ENCODE measurements at places on chromosomes 16 and 17.

DNA sequence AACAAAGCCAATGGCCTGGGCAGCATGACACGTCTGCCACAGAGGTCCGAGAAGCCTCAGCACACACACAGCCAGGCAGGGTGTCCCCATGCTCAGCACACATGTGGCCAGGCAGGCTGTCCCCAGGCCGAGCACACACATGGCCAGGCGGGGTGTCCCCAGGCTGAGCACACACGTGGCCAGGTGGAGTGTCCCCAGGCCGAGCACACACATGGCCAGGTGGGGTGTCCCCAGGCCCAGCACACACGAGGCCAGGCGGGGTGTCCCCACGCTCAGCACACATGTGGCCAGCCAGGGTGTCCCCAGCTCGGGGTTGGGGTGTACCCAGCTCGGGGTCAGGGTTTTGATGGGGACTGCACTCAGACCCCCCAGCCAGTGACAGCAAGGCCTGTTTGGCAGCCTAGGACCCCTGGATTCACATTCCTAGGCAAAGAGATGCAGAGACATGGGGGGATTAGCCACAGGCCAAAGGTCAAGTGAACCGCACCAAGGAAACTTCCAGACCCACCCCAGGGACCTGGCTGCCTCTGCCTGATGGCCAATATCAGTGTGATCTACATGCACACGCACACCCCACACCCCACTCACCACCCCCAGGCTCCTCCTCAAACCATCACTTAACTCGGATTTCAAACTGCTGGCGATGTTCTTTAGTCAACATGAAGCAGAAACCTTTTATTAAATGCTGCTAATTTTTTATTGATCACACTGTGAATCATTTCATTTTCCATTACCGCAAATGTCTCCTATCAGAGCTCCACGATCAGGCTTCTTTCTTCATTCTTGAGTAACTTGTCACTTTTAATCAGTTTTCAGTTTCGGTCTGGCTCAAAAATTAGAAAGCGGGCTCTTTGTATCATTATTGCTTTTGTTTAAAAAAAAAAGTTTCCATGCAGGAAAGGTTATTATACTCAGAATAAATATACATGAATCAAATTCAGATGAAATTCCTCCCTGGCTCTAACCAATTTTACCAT is 111.4 kb downstream of the ZNF423 start:
- no peak for DNase-seq

DNA sequence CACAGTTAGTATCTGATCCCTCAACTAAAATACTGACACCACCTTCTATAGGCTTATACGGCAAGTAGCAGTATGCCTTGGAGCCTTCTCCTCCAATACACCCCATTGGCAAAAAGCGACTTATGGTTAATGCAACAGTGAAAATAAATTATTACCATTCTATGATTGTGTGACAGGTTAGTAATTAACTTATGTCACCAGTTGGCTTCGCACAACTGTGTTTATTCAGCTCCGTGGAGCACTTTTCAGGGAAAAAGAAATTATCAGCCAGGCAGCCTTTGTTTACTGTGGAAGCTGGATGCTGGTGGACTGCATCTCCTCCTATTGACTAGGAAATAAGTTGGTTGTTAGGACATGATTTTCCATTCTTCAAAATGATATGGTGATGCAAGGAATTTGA is 833.8 kb upstream of the RBFOX1 start:
- no peak for DNase-seq

DNA sequence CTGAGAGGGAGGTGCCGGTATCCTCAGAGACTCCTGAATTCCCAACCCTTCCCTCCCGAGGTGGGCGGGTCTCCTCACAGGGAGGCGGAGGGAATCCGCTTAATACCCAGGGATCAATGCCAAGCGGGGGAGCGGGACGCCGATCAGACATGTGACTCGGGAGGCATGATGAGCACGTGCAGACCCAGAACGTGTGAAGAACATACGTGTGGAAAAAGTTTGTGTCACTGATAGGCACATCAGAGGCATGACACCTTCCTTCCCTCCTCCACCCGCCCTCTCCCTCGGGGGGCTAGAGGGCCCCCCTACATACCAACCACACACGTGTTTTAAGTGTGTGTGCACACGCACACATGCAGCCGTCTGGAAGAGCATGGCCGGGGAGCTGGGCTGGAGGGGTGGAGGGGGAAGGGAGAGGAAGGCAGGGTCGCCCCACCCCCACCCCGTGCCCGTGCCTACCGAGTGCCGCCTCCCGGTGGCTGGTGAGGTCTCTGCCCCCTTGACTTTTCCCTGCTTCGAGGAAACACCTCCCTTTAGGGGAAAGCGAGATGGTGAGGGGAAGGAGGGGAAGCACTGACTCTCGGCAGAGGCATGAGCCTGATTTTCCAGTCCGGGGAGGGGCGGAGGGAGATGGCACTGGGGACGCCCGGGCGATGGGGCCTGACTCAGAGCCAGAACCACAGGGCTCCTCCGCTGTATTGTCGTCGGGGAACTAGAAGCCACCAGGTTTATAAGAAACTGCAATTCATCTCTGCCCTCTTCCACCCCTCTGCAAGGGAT is 12.1 kb upstream of the TBX21 start:
- peak; percentile 83 for DNase-seq

GRCh38 chr16:3819746-3820724 is 60.5 kb downstream of the CREBBP start:
- DNase-seq = no peak

DNA sequence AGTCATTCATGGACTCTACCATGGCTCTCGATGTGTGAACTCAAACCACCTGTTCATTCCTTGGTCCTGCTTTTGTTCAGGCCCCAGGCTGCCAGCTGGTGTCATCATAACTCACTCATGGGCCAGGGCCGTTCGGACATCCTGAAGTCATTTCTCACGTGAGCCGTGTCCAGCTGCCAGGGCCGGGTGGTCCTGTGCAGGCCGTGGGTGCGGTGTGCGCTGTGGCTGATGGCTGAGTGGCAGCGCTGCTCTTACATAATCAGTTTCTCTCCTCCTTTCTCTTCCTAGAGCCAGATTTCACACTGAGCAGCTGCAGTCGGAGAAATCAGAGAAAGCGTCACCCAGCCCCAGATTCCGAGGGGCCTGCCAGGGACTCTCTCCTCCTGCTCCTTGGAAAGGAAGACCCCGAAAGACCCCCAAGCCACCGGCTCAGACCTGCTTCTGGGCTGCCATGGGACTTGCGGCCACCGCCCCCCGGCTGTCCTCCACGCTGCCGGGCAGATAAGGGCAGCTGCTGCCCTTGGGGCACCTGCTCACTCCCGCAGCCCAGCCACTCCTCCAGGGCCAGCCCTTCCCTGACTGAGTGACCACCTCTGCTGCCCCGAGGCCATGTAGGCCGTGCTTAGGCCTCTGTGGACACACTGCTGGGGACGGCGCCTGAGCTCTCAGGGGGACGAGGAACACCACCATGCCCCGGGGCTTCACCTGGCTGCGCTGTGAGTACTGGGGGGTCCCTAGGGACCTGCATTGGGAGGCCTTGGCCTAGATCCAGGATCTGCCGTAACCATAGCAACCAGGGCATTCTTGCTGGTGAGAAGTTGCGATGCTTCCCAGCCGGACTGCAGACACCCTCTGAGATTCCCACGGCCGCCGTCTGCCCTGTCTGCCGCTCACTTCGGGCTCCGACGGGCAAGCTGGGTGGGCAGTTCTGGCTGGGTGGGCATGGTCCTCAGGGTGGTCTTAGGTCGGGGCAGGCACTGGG is at the start of gene IL34:
Gene IL34 (plus strand): TSS at position 300 of the 982 bp plus-strand sequence. CDS start 389 bp downstream, at position 689.
- no peak for DNase-seq

DNA sequence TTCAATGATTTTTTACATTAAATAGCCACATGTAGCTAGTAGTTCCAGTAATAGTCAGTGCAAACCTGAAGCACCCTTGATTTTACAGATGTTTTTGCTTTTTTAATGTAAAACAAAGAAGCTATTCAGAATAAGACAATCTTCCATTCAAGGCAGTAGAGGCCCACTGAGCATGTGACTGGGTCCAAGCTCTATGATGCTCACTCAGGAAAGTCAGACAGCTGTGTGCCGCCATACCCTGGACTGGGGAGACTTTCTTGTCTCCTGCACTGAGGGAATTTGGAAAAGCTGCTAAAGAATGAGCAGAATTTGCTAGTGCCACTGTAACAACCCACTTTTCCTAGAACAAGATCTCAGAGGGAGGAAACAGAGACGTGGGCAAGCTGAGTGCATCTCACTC is 11.5 kb downstream of the CENPN start:
- DNase-seq = no peak

GRCh38 chr17:75488693-75489510 is 26.4 kb downstream of the CASKIN2 start:
- no peak for DNase-seq

- no peak for DNase-seq
These were observed 10.5 kb downstream of the GAA start for GRCh38 chr17:80111702-80112470.

GRCh38 chr17:33572615-33573014 is 279.5 kb upstream of the ASIC2 start:
- no peak for DNase-seq

DNA sequence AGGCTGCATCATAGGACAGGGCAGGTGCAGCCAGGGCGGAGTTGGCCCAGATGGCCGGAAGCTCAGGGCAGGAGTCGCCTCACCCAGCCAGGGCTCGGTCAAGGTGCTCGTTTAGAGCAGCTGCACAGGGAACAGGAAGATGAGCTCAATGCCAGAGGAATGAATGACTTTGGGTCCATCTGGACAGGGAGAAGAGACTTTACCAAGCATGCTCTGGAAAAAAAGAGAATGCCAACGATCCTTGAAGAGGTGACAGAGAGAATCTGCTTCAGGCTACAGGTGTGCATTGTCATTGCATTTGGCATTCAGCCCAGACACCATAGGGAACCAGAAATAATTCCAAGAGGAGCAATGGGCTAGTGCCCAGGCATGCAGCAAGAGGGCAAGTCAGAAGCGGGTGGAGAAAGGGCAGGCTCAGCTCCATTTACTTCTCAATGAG is 6.7 kb upstream of the MPP3 start:
- DNase-seq = no peak

DNA sequence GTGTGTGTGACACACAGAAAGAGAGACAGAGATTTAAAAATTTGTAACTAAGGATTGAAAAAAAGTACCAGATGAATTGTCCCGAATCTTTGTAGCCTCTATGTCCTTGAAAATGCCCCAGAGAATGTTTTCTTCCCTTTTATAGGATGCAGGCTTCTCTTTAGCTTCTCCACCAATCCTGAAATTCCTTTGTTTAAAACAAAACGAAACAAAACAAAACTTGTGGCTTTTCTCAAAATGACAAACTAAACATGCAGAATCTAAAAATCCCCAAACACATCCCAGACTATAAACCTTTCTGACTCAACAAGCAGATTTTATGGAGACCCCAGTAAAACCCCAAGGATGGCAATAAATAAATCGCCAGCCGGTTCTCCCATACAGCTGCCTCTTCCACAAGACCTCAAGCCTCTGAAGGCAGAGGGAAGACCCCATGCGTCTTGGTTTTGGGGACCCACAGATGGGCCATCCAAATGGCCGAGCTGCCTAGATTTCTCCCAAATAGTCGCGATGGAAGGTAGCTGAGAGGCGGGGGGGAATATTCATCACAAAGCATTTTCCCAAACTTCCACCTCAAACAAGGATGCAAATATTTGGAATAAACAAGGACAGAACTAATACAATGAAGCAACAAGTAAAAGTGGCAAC is 269.5 kb upstream of the FOXF1 start:
- DNase-seq = no peak

- no peak for DNase-seq
These were observed 582.0 kb downstream of the CDH11 start for GRCh38 chr16:64539811-64540371.

DNA sequence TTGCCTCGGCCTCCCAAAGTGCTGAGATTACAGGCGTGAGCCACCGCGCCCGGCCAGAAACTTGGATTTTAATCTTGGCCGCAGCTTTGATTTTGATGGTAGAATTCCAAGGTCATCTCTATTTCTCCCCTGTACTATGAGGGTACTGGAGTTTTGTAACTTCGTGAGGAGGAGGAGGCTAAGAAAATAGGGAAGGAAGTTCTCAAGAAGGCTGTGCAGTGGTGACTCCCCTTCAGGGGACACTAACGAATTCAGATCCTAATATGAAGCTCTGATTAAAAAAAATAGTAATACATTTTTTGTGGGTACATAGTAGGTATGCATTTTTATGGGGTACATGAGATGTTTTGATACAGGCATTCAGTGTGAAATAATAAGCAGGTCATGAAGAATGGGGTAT is 55.9 kb downstream of the LDHD start:
- no peak for DNase-seq

- peak; percentile 81 for DNase-seq
These were observed 4.5 kb upstream of the HSD17B1 start for GRCh38 chr17:42548070-42548837.

GRCh38 chr17:82613283-82614094 is 34.8 kb downstream of the WDR45B start:
- DNase-seq = no peak

GRCh38 chr16:49674351-49674851 is 181.5 kb downstream of the ZNF423 start:
- no peak for DNase-seq

DNA sequence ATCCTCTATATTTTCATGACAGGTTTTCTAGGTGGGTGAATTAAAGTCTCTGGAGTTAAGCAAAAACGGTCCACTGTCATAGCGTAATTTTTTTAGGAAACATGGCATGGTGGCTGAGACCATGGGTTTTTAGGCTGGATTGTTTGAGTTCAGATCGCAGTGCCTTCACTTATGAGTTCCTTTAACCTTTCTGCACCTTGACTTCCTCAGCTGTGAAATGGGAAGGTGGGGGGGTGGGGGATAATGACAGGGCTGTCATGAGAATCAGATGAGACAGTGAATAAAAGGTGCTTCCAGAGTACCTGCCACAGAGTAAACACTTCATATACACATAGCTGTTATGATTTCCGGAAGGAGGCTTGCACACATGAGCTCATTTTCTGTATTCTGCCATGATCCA is 11.8 kb downstream of the PRCD start:
- DNase-seq = no peak

DNA sequence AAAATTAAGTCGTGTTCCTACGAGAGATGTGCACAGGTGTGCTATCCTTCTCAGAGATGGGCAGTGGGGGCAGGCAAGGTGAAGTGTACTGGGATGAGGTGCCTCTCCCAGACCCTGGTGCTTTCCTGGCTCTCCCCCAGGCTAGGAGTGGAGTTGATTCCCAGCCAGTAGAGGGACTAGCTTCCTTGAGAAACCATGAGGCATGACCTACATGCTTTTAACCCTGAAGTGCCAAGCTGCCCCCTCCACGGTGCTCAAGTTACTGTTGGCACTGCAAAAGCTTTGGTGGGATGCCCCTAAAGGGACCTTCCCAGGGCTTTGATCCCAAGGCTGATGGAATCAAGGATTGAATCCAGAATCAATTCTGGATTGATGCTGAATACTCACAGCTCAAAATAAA is 47.0 kb upstream of the SREBF1 start:
- DNase-seq = no peak

Measured in activated CD4-positive, alpha-beta T cell treated with anti-CD3 and anti-CD28 coated beads, Interleukin-2, amount 50 U/mL, for 1 hour (primary cell).